AG10803 (cell line): ENCODE measurements at places on chromosomes 2 and 18.

GRCh38 chr2:54716375-54716774, 7.1 kb upstream of the EML6 start:
- DNase-seq = no peak

DNA sequence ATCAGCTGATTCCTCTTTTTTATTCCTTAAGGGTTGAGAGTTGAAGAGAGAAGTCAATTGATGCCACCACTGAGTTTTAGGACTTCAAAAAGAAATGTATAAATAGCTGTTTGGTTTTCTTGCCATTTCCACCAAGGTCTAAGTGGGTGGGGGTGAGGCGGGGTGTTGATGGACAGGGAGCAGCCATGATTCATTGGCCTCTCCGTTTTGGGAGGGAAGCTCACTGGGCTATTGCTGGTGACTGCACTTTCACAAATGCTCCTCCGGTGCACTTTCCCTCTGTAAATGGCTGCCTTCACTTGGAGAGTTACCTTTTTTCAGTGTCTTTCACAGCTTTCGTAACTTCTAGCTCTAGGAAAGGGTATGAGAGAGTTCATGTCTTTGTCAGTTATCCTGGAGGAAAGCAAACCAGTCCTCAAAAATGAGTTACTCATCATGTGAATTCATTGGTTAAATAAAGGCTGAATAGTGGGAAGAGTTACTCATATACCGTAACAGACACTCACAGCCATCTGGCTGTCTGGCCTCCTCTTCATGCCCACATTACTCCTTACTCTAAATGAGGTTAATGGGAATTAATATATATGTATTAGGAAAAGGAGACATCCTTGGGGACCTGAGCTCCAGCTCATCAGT, 17.4 kb upstream of the CTAGE1 start:
- DNase-seq = peak; percentile 74

DNA sequence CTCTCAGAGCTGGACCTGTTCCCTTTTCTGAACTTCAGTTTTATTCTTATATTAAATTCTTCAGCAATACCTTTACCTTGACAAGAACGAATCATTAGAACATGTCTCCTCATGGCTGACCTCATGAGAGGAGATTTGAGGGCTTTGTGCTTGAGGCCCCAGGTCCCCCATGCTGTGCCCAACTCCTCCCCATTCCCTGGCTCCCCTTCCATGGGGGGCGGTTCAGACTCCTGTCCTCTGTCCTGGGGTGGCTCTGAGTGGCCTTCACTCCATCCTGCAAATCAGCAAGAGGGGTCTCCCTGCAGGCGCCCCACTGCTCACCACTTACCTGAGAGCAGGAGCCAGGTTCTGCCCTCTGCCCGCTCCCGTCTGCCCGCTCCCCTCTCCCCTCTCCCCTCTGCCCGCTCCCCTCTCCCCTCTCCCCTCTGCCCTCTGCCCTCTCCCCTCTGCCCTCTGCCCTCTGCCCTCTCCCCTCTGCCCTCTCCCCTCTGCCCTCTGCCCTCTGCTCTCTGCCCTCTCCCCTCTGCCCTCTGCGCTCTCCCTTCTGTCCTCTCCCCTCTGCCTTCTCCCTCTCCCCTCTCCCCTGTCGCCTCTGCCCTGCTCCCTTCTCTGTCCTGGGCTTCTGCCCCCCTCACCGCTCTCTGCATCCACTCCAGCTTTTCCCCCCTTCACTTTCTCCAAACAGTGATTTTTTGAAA, 98.7 kb upstream of the ALKAL2 start:
- DNase-seq = no peak

DNA sequence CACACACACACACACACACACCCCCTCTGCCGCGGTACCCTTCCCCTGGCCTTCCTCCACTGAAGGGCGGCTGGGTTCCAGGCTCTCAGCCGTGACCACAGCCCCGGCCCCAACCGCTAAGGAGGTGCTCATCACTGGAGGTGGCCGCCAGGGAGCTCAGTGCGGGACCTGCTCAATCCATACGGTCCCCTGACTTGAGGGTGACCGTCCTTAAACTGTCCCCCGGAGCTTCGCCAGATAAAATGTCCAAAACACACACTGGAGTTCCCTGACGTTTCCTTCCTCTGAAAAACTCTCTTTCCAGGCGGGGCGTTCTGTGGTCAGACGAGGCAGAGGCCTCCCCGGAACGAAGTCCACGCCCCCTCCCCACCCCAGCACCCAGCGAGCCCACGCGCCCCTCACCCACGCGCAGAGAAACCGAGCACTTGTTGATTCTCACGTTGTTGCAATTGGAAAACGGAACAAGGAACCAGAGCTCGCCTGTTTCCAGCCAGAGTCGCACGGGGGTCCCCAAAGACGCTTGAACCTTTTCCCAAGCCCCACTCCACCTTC, 1.4 kb downstream of the MBP start:
- DNase-seq = no peak

GRCh38 chr18:10565835-10566234, 40.0 kb downstream of the NAPG start:
- DNase-seq = no peak

- no peak for DNase-seq
Observed at GRCh38 chr2:28282248-28282647, 110.4 kb upstream of the FOSL2 start.

DNA sequence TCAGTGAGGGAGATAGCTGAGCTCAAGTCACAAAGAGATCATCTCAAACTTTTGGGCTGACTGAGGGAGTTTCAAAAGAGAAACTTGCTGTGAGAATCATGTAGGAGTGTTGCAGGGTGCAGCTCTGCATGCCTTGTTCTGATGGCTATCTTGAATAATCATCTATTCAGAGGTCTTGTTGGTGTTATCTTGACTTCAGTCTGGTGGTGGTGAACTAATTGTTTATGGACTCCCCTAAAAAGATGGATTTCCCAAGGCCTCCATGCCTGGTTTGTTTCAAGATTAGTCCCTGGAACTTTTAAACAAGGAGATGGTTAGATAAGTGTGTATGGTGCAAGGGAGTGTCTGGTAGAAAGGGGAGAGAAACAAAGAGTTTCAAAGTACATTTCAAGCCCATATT, 29.8 kb downstream of the SLC39A6 start:
- no peak for DNase-seq

- no peak for DNase-seq
Observed at GRCh38 chr2:53941749-53942148, 29.0 kb downstream of the PSME4 start.

DNA sequence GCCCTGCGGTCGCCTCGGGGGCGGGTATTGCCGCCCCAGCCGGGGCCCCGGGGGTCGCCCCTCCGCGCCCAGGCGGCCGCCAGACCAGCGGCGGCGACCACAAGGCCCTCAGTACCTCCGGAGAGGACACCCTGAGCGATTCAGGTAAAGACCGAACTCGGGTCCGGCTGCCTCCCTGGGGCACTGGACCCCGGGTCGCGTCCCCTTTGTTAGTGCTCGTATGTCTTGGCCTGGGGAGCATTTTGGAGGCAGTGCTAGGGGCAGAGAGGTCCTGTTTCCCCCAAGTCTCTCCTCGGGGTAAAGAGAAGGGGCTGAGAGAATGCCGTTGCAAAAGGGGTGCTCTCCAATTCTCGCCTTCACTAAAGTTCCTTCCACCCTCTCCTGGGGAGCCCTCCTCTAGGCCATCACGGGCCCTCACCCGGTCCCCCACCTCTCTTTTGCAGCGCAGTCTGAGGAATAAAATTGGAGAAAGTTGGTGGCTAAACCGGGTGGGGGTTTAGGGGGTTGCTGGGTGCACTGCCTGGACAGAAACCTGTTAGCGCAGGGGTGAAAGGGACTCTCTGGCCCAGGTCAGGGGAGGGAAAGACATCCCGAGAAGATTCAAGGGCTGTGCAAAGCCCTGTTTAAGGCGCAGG, 2.5 kb downstream of the MYCN start:
- no peak for DNase-seq

- no peak for DNase-seq
Observed at GRCh38 chr18:12701161-12701560, 1.4 kb downstream of the CEP76 start.

DNA sequence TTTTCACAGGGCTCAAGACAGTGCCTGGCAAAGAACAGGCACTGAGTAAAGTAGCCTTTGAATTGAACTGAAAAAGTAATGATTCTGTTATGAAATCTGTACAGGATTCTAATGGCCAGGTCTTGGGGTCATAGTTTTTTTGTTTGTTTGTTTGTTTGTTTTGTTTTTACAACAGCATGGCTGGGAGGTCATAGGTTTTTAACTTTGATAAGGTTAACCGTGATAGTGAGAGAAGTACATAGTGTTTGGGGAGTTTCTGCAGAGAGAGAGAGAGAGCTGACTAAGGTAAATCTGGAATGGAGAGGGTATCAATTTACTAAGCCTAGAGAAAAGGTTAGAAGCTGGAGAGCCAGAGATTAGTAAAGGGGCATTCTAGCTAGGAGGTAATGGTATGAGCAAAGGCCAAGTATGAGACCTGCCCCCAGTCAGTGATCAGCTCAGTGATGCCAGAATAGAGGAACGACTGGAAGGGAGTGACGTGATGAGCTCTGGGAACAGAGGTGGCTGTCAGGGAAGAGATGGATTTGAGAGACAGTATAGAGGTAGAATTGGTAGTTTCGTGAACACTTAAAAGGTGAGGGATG, 25.9 kb downstream of the XRCC5 start:
- no peak for DNase-seq

DNA sequence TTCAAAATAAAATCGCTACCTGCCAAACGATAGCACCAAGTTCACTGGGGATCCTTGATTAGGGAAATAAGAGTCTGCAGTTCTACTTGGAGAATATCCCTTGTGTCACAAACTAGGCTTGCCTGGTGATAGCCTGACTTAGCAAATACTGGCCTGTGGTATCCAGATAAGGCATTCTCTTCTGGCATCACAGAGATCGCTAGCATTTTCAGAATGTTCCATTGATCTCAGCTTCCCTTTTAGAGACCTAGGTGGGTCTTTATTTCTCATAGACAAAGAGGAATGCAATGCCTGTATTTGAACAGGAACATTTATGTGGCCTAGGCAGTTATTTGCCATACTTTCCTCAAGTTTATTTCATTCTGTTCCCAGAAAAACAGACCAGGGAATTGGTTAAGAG, 349.1 kb downstream of the STK39 start:
- no peak for DNase-seq

- no peak for DNase-seq
Observed at GRCh38 chr18:32624182-32624723, 148.6 kb downstream of the KLHL14 start.

DNA sequence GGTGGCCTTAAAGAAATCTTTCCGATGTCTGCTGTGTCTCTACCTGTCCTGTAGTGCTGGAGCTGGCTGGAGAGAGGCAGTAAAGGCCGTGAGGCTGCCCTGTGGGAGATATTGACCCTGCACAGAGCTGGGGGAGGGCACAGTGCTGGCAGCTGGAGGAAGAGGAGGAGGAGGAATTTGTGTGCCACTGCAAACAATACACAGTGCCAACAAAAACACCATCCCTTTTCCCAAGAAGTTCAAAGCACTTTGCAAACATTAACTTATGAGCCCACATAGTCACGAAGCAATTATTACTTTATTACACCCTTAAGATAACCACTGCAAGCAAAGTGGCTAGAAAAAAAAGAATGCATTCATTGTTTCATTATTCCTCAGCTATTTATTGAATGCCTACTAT, 45.0 kb upstream of the CYTIP start:
- DNase-seq = no peak

GRCh38 chr2:8076448-8077342, 605.2 kb upstream of the ID2 start:
- DNase-seq = no peak

DNA sequence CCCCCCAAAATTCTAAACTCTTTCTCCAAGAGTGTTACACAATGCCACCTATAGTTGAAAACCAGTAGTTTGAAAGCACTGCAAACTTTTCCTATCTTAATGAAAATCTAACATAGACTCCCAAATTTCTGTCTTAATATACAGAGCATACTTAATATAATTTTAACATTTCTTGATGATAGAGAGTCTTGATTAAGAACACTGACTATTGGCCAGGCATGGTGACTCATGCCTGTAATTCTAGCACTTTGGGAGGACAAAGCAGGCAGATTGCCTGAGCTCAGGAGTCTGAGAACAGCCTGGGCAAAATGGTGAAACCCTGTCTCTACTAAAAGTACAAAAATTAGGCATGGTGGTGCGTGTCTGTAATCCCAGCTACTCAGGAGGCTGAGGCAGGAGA, 34.2 kb downstream of the ASXL2 start:
- DNase-seq = peak; percentile 46
